Progenitor cell of endocrine pancreas (in vitro differentiated cells): ENCODE measurements at places on chromosomes 11 and 22.

DNA sequence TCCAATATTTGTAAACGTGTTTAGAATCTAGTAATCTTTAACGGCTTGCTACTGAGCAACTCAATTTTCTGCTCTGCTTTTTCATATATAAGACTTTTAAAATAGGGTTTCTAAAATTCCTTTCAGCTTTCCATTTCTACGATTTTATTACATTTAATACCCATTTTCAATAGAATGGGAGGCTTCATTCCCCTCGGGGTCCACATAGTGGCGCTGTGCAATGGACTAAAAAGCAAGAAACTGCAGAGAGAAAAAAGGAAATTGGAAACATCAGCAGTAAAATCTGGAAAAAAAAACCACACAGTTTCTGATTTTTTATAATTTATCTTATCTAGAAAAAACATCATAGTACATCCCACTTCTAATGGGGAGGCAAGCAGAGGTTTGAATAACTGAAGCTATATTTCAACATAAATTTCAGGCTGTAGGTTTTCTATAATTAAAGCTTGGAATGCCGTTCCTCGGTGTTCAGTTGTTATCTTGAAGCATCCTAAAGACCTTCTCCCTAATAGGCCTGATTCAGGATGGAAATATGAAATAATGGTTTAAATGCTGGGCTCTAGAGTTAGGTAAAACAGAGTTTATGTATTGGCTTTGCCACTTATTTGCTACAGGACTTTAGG is 18.7 kb upstream of the JHY start:
- H3K4me1 ChIP-seq = no peaks in the 10 kb centered on the region
- H3K36me3 ChIP-seq = no peaks in the 10 kb centered on the region
- no peak for DNase-seq
- H3K27me3 ChIP-seq = peaks cover 26% of the 10 kb centered on the region
- no peak overlapping the region for H3K4me3 ChIP-seq

DNA sequence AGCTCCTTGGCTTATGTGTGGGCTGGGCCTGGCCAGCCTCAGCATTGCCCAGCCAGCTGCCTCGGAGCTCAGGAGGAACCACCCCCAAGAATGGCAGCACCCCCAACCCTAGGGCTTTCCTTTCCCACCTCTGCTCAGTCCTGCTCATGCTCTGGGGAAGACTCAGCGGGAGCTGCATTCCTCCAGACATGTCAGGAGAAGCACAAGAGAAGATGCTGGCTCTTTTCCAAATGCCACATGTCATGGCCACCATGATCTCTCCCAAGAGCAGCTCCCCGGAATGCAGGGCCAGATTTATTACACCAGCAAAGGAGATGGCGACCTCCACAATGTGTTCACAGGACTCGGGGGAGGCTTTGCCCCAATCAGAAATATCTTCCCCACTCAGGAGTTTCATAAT is 143.7 kb downstream of the PKNOX2 start:
- H3K4me1 ChIP-seq = peaks cover 2% of the 10 kb centered on the region
- peaks cover 3% of the 10 kb centered on the region for H3K36me3 ChIP-seq
- H3K4me3 ChIP-seq = no peak overlapping the region

DNA sequence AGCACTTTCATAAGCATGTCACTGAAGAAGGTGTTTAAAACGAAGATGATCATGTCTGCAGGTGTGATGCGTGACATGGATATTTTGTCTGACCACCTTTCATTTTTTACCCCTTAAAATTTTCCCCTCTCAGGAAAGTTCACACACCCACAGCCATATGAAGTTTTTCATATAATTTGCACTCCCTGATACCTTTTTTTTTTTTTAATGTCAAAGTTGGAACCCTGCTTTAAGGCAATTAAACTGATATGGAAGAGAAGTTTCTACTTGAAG is 104.6 kb downstream of the ATXN10 start:
- no peak overlapping the region for H3K4me3 ChIP-seq
- H3K27ac ChIP-seq = no peak overlapping the region
- peaks cover 8% of the 10 kb centered on the region for H3K4me1 ChIP-seq
- no peaks in the 10 kb centered on the region for H3K27me3 ChIP-seq

DNA sequence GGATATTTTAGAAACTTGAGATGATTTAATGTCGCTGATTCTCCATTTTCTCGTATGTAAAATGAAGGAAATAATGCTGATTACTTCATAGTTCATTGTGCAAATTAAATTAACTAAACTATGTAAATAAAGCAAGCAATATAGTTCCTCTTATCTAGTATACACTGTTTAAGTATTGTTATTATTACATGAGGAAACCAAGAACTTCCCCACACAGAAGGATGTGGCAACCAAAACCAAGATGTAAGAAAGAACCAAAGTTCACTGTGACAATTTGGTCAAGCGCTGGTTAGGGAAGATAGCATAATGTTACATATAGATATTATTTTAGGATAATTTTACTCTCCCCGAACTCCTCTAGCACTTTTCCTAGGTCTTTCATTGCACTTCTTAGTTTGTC is 103.2 kb downstream of the XKR3 start:
- H3K27me3 ChIP-seq = no peaks in the 10 kb centered on the region
- H3K4me3 ChIP-seq = no peak overlapping the region
- H3K27ac ChIP-seq = no peak overlapping the region
- peaks cover 2% of the 10 kb centered on the region for H3K36me3 ChIP-seq

DNA sequence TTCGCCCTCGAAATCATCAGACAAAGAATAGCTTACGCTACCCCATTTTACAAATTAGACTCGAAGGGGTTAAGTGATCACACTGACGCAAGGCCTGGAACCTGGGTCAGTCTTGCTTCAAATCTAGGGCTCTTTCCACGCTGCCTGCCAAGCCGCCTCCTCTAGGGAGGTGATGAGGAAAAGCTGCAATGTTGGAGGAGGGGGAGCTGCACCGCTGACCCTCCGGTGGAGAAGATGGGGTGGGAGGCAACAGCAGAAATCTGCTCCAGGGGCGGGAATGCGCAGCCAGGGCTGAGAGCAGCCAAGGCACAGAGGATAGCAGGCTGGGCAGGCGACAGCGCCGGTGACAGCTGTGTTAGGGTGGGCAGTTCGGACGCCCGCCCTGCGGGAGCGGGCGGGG is 595 bp downstream of the SYVN1 start:
- H3K36me3 ChIP-seq = peaks cover 4% of the 10 kb centered on the region
- H3K27ac ChIP-seq = peak overlapping the region; percentile 100
- H3K27me3 ChIP-seq = no peaks in the 10 kb centered on the region
- DNase-seq = no peak
- peaks cover 20% of the 10 kb centered on the region for H3K4me1 ChIP-seq

- DNase-seq = no peak
- H3K4me3 ChIP-seq = no peak overlapping the region
- peaks cover 60% of the 10 kb centered on the region for H3K4me1 ChIP-seq
- peak overlapping the region; percentile 92 for H3K27ac ChIP-seq
- no peaks in the 10 kb centered on the region for H3K36me3 ChIP-seq
- peaks cover 7% of the 10 kb centered on the region for H3K27me3 ChIP-seq
Observed at GRCh38 chr11:34245041-34245440, 112.8 kb downstream of the ABTB2 start.

DNA sequence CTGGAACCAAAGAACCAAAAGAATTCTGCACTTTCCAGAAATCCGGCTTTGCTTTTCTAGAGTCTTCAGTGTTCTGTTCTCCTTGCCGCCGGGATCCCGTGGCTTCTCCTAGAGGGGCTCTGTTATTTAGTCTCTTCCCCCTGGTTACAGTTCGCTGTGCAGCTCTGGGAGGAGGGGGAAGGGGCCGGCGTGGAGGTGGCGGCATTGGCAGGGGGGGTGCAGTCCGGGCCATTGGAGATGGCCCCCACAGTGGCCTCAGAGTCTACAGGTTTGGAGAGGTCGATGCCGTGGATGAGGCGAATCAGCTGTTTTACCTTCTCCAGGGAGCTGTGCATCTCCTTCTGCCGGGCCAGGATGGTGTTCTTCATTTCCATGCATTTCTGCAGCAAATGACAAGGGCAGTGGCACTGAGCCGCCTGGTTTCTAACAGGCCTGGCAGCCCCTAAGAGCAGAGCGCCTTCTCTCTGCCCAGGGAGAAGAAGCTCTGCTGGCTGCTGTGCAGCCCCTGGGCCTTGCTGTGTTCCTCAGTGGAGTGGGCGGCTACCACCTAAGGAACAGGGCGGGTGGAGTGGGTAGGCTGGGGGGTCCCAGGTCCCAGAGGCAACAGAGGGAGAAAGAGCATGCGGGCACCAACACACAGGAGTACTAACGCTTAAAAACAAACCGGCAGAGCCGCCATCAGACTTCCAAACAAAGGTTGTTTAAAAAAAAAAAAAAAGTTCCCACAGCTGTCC is 11.6 kb downstream of the LARGE2 start:
- no peaks in the 10 kb centered on the region for H3K27me3 ChIP-seq
- DNase-seq = no peak
- no peak overlapping the region for H3K4me3 ChIP-seq
- H3K27ac ChIP-seq = peak overlapping the region; percentile 97
- peaks cover 13% of the 10 kb centered on the region for H3K36me3 ChIP-seq

GRCh38 chr11:70251659-70252321 is 18.7 kb upstream of the PPFIA1 start:
- H3K27ac ChIP-seq = no peak overlapping the region
- H3K36me3 ChIP-seq = no peaks in the 10 kb centered on the region
- peaks cover 25% of the 10 kb centered on the region for H3K27me3 ChIP-seq
- no peak overlapping the region for H3K4me3 ChIP-seq

DNA sequence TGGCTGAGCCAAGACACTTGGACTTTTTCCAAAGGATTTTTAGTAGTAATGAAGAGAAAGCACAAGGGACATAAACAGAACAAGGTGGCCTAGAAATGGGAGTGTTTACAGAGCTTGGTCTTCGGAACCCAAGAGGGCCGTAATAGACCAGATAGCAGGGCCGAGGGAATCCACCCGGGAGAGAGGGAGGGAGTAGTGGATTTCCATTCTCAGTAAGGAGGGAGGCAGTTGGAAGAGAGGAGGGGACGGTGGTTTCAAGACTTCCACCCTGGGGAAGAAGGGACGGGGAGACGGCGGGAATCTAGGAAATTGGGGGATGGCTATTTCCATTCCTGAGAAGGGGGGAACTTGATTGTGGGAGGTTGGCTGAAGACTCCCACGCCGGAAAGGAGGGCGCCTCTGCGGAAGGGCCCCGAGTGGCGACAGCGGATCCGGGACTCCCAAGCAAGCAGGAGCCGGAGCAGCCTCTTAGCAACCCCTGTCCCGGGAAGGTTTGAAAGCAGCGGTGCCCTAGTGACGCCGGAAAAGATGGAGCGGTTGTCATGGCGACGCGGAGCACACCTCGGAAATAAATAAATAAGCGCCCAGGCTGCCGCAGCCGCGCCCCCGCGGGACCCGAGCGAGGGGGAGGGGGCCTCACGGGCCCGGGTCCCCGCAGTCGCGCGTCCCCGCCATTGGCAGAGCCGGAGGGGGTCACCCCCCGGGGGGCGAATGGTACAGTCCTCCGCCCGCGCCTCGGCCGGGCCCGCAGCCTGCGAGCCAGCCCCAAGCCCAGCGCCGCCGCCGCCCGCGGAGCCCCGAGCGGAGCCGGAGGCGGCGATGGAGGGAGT is 31.6 kb downstream of the EIF3F start:
- DNase-seq = peak; percentile 53
- H3K36me3 ChIP-seq = no peaks in the 10 kb centered on the region
- H3K27me3 ChIP-seq = peaks cover 66% of the 10 kb centered on the region

GRCh38 chr11:33690290-33691065 is 10.1 kb downstream of the C11orf91 start:
- peaks cover 55% of the 10 kb centered on the region for H3K4me1 ChIP-seq
- H3K36me3 ChIP-seq = no peaks in the 10 kb centered on the region
- H3K27me3 ChIP-seq = no peaks in the 10 kb centered on the region
- DNase-seq = no peak

DNA sequence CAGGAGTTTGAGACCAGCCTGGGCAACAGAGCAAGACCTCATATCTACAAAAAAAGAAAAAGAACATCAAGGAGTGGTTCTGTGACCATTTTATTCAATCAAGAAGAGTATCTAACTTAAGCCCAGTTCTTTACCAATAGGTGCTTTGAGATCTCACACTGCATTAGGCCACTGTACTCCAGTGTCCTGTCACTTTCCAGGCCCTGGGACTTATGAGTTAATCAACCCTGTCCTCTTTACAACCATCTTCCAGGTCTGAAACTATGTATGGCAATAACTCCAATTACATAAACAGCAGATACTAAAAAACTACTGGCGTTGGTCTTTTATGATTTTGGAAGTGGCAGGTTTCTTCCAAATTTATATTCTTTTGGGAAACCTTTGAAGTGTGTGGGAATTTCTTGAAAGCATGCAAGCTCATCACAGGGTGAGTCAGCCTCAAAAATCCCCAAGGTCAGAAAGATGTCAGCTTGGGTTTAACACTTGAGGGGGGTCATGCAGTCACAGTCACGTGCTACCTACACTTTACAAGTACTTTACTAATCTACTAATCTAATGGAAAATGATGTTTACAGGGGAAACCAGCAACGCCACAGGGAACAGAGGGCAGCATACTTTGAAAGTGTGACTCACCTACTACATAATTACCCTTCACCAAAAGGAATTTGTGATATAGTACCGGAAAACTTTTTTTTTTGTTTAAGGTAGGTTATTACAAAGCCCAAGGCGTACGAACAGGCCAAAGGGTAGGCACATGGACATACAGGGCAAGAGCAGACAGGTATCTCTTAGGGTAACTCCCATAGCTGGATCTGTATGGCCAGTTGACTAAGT is 15.6 kb downstream of the PISD start:
- no peak for DNase-seq
- no peak overlapping the region for H3K4me3 ChIP-seq
- no peaks in the 10 kb centered on the region for H3K27me3 ChIP-seq
- H3K27ac ChIP-seq = no peak overlapping the region
- H3K4me1 ChIP-seq = no peaks in the 10 kb centered on the region

DNA sequence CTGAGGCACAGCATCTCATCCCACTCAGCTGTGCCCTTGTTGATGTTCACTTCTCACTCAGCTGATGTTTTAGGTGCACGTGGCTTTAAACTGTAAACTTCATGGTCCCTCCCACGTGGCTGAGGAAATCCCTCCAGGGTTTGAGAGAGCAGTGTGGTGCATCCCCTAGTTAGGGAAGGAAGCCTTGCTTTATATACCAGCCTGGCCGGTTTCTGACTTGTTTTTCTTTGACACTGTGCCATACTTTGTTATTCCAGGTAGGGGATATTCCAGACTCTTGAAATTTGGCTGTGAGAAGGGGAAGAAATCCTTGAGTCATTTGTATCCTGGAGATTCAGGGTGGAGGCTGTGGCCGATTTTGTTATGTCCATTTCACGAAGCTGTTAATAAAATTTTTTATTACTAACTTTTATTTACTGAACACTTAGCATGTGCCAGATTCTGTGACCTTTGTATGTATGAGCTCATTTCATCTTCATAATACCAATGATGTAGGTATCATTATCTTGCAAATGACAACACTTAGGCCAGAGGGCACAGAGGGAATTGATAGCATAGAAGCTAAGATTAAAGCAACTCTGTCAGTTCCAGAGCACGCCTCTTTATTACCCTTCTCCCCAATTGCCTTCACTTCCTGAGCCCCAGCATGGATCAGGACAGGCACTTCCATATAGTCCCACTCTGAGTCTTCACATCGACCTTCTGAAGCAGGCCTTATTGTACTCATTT is 116.6 kb downstream of the NAV2 start:
- DNase-seq = no peak
- H3K4me1 ChIP-seq = peaks cover 23% of the 10 kb centered on the region
- no peak overlapping the region for H3K4me3 ChIP-seq
- H3K27ac ChIP-seq = peak overlapping the region; percentile 27
- H3K27me3 ChIP-seq = no peaks in the 10 kb centered on the region

GRCh38 chr11:111871693-111872161 is 346 bp upstream of the ALG9 start:
- no peaks in the 10 kb centered on the region for H3K27me3 ChIP-seq
- peak overlapping the region; percentile 87 for H3K27ac ChIP-seq
- peaks cover 19% of the 10 kb centered on the region for H3K36me3 ChIP-seq
- H3K4me3 ChIP-seq = peak overlapping the region; percentile 95
